ENCODE measurements at places on chromosomes 13 and 19.

GRCh38 chr19:38647368-38647965 lies at the start of gene ACTN4:
TSS of gene ACTN4 (plus strand) at chr19:38647649. CDS start at chr19:38647746, 97 bp downstream.
- DNase-seq, result peak; percentile 100

- DNase-seq, result no peak
Measured at GRCh38 chr19:7153022-7153421, 83.5 kb downstream of the ZNF557 start.

- DNase-seq, result no peak
Measured at GRCh38 chr19:10142701-10143375, 23.1 kb upstream of the EIF3G start.

DNA sequence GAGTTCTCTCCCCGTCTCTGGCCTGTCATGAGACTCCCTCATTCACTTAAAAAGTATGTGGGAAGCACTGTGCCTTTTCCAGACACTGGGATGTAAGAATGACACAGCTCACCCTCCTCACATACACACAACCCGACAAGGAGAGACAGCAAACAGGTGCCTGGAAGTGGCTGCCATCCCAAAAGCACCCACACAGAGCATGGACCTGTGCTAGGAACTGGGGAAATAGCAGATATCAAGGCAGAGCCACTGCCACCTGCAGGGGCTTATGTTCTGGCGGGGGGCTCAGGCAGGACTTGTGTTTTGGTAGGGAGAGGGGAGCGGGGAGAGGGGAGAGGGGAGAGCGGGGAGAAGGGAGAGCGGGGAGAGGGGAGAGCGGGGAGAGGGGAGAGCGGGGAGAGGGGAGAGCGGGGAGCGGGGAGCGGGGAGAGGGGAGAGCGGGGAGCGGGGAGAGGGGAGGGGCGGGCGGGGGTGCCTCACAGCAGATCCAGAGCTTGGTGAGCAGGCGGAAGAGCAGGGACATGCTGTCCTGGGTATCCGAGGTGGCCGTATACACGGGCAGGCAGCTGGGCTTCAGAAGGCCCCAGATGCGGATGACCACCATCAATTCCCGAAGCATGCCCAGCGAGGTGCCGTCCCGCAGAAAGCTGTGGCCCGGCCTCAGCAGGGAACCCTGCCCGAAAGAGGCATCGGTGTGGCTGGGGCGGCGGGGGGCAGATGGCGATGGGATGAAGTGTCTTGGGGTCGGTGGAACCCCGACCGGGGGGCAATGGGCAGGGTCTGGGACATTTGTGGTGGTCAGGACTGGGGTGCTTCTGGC lies 12.2 kb downstream of the CFD start:
- no peak for DNase-seq

- DNase-seq, result no peak
Measured at GRCh38 chr13:41966671-41967070, 5.8 kb upstream of the VWA8 start.

DNA sequence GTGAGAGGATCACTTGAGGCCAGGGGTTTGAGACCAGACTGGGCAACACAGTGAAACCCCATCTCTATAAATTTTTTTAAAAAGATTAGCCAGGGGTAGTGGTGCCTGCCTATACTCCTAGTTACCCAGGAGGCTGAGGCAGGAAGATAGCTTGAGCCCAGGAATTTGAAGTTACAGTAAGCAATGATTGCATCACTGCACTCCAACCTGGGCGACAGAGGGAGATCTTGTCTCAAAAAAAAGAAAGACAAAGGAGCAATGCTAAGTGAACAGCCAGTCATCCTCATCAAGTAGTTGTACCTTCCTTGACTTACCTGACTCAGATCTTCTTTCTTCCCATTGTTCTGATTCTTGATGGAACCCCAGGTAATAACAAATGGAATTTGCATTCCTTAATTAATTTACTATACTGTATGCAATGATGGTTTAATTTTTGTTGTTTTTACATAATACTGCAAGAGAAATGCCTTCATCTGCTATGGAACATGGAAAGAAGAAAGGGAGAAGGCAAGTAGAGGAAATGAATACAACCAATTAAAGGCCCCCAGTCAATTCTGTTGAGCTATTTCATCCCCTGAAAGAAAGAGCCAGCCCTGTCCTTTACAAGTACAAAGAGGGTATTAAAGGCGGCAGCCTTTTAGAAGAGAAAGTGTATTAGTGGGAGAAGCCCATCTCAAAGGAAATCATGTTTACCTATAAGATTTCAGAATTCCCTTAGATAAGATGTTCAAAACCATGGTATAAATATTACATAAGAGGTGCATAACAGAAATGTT lies 316.7 kb downstream of the DIAPH3 start:
- no peak for DNase-seq

GRCh38 chr13:94305934-94306333 lies 173.5 kb downstream of the DCT start:
- no peak for DNase-seq

DNA sequence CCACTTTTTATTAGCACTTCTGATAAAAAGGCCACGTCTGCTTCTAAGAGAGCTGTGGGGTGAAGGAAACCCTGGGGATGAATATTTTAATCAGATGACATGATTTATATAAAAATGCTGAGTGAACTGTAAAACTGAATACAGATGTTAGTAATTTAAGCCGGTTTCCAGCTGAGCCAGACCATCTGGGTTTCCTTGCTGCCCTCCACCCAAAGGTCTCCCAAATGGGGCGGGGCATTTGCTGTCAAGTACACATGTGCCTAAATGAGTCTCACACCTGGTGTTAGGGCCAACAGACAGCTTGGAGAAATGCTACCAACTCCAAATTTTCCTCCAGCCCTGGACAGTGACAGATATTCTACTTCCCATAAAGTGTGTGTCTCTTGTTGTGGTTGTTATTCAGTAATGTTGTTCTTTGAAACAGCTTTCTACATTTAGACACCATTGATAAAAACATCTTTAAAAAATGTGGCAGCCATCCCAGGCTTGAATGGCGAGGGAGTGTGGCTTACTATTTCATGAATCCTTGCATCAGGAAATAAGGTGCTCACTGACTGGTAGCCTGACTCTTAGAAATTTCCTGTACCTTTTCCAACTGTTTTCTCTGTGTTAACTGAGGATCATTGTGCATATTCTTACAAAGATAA lies 350.4 kb downstream of the MTUS2 start:
- DNase-seq, result no peak

GRCh38 chr13:111584870-111585269 lies 264.4 kb downstream of the TEX29 start:
- no peak for DNase-seq

DNA sequence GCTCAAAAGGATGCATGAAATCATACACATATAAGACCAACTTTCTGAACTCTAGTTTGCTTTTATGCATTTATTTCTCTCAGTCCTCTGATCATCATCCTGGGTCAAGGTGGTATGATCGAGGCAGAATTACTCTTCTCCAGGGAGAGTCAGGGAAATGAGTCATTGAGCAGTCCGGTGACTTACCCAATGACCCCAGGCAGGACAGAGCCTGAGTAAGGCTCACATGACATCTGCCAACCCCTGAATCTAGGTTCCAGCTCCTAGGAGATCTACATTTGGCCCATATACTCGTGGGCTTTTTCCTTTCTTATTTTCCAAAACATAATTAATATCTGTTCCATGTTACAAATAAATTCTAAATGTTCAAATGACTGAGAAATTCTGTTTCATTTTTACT lies 502.3 kb downstream of the FOXO1 start:
- no peak for DNase-seq

DNA sequence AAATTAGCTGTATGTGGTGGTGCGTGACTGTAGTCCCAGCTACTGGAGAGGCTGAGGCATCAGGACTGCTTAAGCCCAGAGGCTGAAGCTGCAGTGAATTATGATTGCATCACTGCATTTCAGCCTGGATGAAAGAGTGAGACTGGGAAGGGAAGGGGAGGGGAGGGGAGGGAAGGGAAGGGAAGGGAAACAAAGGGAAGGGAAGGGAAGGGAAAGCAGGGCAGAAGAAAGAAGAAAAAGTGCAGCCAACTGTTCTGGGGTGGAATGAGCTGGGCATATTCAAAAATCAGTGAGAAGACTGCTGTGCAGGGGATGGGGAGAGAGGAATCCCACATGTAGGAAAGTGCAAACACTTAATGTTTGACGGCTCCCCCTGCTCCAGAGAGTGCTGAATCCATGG lies 905.5 kb downstream of the UQCRFS1 start:
- DNase-seq, result no peak

DNA sequence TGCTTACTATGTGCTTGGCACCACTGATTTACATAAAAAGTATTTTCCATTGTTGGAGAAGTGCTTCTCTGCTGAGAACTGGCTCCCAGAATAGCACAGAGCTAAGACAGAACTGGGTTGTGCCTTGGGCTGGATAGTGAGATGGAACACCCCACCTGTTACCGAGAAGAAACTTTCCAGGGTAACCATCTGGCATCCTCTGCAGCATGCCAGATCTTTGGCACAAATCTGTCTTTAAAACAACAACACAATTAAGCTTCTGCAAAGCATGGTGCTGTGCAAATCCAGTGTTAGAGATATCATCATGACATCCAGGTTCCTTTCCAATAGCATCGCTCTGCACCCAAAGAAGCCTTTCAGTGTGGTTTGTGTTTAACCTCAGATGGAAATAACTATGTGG lies 202.5 kb upstream of the RFC3 start:
- DNase-seq, result no peak

DNA sequence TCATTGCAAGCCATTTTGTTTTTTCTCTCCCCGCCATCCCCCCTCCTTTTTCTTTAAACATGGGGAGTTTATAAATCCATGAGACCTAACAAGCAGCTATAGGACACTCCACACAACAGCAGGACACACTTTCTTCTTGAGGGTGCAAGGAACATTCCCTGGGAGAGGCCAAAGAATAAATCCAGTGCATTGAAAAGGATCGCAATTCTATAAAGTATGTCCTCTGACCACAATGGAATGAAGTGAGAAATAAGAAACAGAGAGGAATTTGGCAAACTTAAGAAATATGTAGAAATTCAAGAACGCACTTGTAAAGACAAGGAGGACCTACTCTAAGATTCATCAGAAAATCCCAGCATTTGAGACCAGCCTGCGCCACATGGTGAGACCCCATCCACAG lies 11.9 kb downstream of the KLF2 start:
- DNase-seq, result no peak

- no peak for DNase-seq
Measured at GRCh38 chr13:48561466-48562235, 28.8 kb upstream of the RCBTB2 start.

DNA sequence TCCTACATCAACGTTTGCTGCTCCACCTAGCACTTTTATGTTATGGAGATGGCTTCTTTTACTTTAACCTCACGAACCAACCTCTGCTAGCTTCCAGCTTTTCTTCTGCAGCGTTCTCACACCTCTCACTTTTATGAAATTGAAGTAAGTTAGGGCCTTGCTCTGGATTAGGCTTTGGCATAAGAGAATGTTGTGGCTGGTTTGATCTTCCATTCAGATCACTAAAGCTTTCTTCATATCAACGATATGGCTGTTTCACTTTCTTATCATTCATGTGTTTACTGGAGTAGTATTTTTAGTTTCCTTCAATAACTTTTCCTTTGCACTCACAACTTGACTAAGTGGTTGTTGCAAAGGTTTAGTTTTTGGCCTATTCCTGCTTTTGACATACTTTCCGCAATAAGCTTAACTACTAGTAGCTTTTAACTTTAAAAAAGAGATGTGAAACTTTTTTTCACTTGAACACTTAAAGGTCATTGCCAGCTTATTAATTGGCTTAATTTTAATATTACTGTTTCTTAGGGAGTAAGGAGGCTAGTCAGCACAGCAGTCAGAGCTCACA lies 60.0 kb upstream of the SPRY2 start:
- no peak for DNase-seq

- DNase-seq, result no peak
Measured at GRCh38 chr13:27126859-27127258, 44.8 kb downstream of the USP12 start.

DNA sequence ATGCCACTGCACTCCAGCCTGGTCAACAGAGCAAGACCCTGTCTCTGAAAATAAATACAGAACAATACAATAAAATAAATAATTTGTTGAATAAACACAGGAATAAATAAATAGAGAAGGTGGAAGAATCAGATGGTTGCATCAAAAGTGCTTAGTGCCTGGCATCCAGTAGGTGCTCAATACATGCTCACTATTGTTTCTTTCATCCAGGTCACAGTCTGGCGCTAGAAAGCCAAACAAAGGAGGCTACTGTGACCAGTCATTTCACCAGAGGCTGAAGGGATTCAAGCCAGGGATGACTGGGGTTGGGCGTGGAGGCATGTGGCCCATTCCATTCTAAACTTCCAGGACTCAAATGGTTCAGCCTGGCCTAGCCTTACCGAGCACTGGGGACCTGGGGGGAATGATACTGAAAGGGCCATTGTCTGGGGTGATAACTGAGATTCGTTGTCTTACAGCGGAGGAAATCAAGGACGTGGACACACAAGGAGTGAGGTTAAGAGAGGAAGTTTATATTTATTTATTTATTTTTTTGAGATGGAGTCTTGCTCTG lies 3.6 kb upstream of the NDUFB7 start:
- DNase-seq, result no peak

- DNase-seq, result peak; percentile 72
Measured at GRCh38 chr19:7652061-7652641, 15.2 kb downstream of the STXBP2 start.

GRCh38 chr13:105063676-105064075 lies 1471.8 kb downstream of the EFNB2 start:
- DNase-seq, result no peak

- DNase-seq, result no peak
Measured at GRCh38 chr13:39196965-39197646, 158.8 kb downstream of the NHLRC3 start.

GRCh38 chr19:44401139-44402115 lies at the start of gene ZNF285:
TSS of gene ZNF285 (minus strand) at chr19:44401608. CDS start at chr19:44397213, 4,395 bp downstream.
- DNase-seq, result peak; percentile 65

DNA sequence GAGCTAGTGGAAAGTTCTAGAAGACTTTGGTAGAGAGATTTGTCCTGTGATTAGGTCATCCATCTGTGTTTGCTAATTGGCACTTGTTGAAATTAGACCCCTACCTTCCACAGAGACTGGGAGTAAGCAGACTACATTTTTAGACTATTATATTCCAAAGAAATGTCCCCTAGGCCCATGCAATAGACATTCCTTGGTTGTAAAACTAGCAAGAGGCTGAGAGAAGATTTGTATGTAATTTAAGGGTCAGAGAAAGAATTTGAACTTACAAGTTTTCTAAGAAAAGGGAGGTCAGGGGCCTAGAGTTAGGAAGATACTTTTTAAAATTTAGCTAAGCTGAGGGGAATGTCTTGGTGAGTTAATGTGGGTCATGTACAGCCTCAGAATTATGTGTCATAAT lies 470.7 kb upstream of the SLITRK1 start:
- no peak for DNase-seq

DNA sequence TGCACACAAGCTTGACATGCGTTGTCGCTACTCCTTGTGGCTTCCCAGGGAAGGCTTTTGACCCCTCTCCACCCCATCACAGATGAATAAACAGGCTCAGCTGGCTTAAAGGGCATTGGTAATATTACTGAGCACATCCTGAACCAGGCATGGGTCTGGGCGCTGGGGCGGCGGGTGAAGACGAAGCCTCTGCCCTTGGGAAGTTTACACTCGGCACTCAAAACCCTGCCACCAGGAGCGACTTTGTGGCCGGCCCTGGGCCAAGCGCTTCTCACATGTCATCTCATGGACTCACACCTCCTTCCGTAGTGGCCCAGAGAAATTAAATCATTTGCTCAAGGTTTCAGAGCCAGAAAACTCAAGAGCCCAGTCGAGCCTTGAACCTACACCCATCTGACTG lies 32.6 kb upstream of the ASF1B start:
- no peak for DNase-seq

All from stimulated activated CD8-positive, alpha-beta memory T cell treated with anti-CD3 and anti-CD28 coated beads, Interleukin-7, amount 100 ng/mL, for 24 hours (primary cell).